ENCODE measurements at places on chromosomes 1 and 21.
A peak's percentile ranks its signal among the peaks of the same experiment; 100 is the strongest.

DNA sequence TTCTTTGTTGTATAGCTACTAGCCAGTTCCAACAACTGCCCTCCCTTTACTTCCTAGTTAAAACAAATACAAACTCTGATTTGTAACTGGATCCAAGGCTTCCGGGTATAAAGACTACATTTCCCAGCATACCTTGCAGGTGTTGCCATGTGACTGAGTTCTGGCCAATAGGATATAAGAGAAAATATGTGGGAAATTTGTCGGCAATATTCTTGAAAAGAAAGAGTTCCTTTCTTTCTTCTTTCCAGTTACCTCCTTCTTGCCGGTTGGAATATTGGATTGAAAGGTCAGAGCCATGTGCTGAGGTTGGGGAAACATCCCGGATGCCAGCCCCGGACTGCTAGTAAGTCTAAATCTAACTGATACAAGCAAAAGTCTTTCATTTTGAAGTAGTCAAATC, 23.0 kb upstream of the ZBTB40 start:
- DNase-seq: peak; percentile 66

GRCh38 chr1:42935313-42935895, 23.3 kb downstream of the SLC2A1 start:
- no peak for DNase-seq

DNA sequence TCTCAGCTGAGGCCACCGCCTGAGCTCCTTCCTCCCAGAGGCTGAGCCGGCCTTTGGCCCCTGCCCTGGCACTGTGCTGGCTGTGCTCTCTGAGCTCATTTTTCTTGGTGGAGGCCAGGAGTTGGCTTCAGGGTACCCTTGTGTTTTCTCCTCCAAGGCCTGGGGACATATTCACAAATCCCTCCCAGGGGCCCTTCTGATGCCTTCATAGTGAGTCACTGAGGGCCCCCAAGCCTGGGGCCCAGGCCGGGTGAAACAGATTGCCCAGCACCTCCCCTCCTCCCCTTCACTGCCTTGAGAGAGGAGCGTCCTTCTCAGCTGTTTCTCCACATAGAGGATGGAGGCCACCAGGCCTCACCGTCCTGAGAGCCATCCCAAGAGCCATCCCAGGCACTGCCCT, 105.8 kb downstream of the SIK1 start:
- DNase-seq: no peak

- DNase-seq: peak; percentile 22
These were observed 425.5 kb downstream of the KCTD3 start for GRCh38 chr1:215992620-215993019.

DNA sequence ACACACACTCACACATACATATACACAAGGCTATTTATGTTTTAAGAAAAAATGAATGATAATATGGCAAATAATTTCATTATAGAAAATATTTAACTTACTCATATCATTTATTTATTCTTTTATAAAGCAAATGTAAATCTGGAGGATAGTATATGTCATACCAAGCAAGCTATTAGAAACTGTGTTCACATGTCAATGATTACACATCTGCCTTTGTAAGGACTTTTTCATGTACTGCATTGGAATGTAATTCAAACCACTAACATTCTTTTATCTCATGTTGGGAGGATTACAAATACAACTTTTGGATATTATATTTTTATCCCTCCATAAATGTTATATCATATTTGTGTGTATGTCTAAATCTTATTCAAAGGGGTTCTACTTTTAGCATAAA, 1887.4 kb downstream of the NCAM2 start:
- no peak for DNase-seq

- DNase-seq: no peak
These were observed 60.4 kb downstream of the ATP5PO start for GRCh38 chr21:33855190-33855589.

DNA sequence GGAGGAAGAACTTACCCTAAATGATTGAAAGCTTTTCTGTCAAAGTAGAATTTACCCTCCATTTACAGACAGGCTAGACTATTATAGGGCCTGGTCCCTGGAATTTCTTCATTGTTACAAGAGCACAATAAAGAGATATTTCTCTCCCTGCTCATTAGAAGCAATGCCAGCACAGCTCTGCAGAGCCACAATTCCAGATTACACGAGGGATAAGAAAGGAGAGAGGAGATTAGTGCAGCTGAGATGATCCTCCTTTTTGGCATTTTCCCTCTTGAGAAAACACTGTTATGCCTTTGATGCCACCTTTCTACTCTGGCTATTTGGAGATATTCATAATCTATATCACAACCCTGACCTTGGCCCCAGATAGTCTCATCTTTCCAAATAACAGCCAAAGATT, 1119.5 kb upstream of the TMPRSS15 start:
- DNase-seq: no peak

DNA sequence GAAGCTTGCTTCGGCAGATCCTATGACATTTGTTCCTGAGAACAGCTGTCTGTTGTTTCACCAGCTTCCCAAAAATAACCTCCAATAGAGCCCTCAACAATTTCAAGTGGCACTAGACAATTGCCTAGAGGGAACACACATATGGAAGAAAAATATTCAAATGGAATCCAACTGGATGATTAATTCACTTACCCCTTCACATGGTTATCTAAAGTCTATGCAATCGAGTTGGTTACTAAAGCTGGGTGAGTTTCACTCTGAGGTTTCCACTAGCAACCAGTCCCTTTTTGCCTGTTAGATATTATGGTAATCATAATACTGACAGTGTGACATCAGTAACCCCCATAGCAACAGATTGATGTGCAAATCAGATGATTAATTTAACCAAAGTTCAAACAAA, at the start of gene LEMD1:
LEMD1 (minus strand) TSS at position 259 of the 400 bp plus-strand sequence. CDS start 1,520 bp downstream, outside the sequence.
- no peak for DNase-seq

- no peak for DNase-seq
These were observed 11.5 kb downstream of the SLC2A7 start for GRCh38 chr1:9014475-9015375.

GRCh38 chr1:3453891-3454810, at the start of gene ARHGEF16:
Gene ARHGEF16, plus strand, starts transcription at chr1:3454665. Its CDS starts 8,420 bp downstream, at chr1:3463085.
- no peak for DNase-seq

DNA sequence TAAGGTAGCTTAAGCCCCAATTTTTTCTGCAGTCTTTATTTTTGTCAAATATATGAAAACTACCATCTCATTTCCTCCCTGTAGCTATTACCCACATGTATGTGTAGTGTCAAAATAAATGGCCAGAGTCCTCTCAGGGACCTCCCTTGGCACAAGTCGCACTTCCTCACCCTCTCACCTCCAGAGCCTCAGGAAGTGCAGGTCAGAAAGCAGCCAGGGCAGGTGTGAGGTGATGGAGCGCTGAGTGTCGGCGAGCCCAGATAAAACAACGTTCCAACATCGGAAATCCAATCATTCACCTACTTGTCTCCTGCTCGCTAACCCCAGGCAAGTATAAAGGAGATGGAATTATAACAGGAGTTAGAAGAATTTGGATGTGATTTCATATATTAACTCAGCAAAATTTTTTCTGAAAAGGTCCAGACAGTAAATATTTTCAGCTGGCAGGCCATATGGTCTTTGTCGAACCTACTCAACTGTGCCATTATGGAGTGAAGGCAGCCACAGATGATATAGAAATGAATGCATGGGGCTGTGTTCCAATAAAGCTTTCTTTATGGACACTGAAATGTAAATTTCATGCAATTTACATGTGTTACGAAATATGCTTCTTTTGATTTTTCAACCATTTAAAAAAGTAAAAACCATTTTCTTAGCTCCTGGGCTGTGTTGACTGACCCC, 76.8 kb upstream of the ERG start:
- no peak for DNase-seq

- DNase-seq: peak; percentile 64
These were observed 28.4 kb downstream of the EVI5 start for GRCh38 chr1:92756537-92756936.

DNA sequence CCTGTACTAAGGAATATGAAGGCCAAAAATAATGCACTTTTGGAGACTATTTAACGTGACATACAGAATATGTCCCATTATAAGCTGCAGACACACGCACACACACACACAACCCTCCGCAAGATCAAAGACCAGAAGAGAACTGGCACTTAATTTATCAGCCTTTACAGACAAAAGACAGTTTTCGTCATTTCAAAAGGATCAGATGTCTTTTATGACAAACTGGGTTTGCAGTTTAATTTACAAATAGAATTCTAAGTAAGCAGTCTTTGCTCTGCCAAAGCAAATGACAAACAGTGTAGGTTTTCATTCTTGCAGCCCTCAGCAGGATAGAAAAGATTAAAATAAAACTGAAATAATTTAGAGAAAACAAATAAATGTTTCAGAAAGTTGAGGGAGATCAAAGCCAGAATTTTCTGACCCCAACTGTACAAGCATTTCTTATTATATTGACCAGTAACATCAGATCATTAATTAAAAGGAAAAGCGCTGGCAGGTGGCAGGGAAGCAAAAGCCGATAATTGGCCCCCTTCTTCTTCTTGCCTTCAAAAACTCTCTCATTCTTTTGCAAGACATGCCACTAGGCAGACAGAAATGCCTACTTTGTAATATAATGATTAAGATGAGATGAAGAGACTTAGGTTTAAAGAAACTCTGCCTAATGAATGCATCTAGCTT, 169.0 kb downstream of the DENND1B start:
- DNase-seq: no peak

DNA sequence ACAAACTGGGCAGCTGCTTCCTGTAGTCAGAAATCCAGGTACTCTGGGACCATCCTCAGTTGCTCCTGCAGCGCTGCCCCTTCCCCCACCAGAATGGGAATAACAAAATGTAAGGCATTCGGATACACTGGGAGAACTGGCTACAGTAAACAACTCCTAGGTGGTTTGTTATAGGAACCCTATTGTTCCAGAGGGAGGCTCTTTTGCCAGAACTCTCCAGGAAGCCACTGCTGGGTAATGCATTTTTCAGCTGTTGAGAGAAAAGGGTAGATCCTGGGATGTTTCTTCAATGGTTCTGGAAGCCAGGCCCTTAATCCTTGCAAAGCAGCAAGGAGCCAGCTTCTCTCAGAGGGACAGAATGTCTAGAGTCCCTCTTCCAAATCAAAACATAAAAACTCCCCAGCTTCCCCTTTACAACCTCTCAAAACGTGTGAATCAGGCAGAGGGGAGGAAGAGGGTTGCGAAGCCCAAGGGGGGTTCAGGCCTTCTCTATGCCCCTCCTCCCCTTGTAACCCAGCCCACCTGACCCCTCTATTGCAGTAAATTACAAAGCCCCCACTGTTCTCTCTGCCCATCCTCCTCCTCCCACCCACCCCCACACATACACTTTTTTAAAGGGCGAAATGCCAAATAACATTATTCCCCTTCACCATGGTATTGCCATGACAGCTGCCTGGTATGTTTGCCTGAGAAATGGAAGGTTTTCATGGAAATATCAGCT, 29.1 kb downstream of the PLPP3 start:
- DNase-seq: peak; percentile 22

DNA sequence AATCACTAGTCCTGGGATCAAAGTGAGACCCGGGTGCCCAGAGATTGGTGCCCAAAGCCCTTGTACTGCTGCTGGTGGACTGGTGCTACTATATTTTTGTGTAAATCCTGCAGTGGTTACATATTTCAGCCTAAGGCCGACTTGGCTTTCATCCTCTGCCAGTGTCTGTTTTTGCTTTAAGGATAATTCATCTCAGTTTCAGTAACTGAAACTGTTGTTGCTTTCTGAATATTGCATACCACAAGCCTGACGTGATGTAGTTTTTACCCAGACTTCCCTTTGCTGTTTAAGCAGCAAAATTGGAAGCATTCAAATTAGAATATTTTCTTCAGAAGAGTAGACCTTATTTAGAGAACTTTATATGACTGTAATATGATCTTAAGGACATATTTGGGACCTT, 341.8 kb downstream of the RYR2 start:
- DNase-seq: no peak

DNA sequence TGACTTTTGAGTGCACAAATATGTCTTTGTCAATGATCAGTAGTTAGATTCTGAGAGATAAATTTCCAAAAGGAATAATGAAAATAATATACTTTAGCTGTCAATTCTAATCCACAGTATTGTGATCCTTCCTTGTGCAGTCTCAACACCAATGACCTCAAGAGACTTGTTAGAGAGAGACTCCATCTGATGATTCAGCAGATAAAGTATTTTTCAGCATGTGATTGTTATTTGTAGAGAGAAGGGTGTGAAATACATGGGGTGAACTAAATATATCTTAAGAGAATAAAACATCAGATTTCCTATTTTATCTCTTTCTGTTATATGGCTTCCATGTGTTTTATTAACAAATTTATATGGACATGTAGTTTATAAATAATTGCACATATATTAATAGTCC, 5.9 kb upstream of the ZNF124 start:
- no peak for DNase-seq

DNA sequence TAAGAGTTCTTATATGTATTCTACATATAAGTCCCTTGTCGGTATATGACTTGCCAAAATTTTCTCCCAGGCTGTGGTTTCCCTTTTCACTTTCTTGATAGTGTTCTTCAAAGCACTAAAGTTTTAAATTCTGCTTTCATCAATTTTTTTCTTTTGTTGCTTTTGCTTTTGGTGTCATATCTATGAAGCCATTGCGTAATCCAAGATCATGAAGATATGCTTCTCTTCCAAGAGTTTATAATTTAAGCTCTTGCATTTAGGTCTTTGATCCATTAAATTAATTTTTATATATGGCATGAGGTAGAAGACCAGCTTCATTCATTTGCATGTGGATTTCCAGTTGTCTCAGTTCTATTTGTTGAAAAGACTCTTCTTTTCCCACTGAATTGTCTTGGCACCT, 22.2 kb downstream of the DESI2 start:
- DNase-seq: no peak

- no peak for DNase-seq
These were observed 131.0 kb upstream of the KIAA1614 start for GRCh38 chr1:180781718-180782117.

- DNase-seq: peak; percentile 77
These were observed 7.0 kb upstream of the CELSR2 start for GRCh38 chr1:109242387-109242786.

- no peak for DNase-seq
These were observed 63.9 kb downstream of the MAP3K7CL start for GRCh38 chr21:29194342-29194741.

Data from NCI-H446 treated with DMSO at 0.1 percent for 48 hours (cell line).